ENCODE measurements at places on chromosomes 7 and 10.

GRCh38 chr7:40833888-40834234 lies 699.1 kb downstream of the SUGCT start:
- DNase-seq: no peak

DNA sequence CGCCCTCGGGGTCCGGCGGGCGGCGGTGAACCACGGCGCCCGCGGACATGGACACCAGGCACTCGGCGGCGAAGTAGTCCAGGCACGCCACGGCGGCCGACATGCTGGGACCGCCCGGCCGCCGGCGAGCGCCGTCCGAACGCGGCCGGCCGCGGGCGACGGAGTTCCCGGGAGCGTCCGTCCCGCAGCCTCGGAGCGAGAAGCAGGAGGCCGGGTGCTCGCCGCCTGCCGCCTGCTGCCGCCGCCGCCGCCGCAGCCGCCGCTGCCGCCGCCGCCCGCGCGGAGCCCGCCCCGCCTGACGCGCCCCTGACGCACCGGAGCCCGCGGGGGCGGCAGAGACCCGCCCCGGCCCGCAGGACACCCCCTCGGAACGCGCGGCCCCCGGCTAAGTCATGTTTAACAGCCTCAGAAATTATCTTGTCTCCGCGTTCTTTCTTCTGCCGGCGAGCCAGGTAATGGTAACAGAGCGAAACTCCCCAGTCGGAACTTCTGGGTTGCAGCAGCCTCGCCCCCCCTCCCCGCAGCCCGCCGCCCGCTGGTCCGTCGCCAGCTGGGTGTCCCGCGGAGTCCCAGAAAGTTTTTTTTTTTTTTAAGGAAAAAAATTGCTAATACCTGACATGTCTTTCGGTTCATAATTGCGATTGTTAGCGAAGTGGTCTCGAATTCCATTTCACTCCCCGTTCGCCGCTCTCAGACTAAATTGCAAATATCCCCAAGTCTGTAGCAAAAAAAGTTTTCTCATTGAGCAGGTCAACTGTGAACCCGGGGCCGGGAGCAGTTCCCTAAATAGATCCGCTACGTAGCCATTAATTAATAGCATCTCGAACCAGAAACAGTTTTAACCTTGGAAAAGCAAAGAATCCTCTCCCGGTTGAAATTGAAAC lies at the start of gene KLF14:
Gene KLF14, minus strand, starts transcription at position 277 of the 884 bp plus-strand sequence. Its CDS starts 174 bp downstream, at position 103.
- DNase-seq: no peak

- no peak for DNase-seq
Measured at GRCh38 chr7:75626954-75627353, 111.8 kb downstream of the HIP1 start.

GRCh38 chr7:11332865-11333228 lies 359.2 kb downstream of the PHF14 start:
- DNase-seq: no peak

DNA sequence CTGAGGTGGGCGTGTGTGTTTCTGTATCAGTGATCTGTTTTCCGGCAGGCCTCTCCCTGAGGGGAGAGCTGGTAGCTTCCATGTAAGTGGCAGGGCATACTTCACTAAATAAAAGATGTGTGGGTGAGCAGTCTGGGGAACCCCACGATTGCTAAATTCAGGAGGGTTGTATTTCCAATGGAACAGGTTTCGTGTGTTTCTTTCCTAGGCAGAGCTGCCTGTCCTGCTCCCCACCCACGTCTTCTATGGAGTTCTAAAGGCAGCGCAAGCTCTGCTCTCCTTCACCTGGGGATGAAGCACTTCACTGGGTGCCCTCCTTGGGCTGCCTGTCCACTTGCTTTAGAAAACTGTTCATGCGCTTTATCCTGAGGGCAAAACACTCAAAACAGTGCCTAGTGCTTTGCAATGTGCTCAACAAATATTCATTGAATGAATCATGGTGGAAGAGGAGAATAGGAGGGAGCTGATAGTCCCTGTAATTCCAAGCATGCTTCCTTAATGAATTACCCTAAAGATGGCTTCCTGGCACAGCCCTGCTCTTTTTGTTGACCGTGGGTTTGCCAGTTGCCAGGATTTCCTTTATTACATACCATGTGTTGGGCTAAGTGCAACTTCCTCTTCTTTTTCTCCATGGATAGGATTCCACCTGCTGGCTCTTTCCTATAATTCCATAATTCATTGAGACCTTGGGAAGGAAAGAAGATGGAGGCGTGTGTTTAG lies 50.6 kb upstream of the SRPK2 start:
- peak; percentile 84 for DNase-seq

DNA sequence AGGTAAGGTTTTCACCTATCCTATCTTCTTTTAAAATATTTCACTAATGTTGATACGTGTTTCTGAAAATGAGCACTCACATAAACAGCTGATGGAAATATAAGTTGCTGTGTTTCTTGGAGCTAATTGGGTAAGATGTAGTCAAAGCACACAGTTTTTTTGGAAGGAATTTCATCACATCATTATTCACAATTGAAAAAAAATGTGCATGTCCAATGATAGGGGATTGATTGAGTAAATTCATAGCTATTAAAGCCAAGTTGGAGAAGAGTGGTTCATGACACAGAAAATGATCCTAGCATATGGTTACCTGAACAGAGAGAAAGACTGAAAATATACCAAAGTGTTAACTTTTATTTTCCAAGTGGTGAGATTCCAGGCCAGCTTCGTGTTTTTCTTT lies 29.6 kb downstream of the GLI3 start:
- DNase-seq: no peak

GRCh38 chr10:35928748-35929147 lies 286.7 kb upstream of the FZD8 start:
- DNase-seq: no peak

GRCh38 chr7:23026164-23026563 lies 12.2 kb upstream of the HYCC1 start:
- DNase-seq: no peak

DNA sequence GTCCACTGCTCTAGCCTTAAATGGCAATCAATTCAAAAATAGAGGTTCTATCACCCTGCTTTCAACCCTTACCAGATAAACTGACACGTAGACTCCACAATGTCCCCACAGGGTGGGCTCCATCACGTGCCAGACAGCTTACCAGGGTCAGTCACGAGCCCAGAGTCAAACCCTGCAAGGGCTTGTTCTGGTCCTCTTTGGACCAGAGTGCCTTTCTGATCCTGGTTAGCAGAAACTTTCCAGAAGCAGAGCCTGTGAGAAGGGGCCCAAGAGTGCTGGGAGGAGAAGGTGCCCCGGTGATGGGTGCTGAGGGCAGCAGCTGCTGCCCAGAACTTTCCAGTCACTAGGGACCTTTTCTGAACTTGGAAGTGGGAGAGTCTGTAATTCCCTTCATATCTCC lies 354 bp upstream of the GIMAP5 start:
- DNase-seq: no peak

GRCh38 chr10:120514035-120514620 lies 57.1 kb downstream of the PLPP4 start:
- no peak for DNase-seq

DNA sequence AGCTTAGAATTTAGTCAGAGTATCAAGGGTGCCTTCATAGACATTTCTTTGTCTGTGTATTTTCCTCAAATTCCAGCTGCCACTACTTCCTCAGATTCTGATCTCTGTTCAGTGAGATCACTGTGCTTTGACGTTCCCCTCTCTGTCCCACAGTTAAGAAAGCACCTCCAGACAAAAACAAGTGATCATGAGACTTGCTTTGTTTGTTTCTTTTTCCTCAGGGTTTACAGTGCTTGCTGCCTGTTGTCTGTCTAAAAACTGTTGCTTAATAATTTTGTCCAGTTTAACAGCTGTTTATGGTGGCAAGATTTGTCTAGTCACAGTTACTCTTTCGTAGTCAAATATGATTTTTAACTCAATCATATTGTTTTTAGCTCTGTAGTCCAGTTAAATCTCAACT lies 29.1 kb downstream of the TRUB1 start:
- no peak for DNase-seq

DNA sequence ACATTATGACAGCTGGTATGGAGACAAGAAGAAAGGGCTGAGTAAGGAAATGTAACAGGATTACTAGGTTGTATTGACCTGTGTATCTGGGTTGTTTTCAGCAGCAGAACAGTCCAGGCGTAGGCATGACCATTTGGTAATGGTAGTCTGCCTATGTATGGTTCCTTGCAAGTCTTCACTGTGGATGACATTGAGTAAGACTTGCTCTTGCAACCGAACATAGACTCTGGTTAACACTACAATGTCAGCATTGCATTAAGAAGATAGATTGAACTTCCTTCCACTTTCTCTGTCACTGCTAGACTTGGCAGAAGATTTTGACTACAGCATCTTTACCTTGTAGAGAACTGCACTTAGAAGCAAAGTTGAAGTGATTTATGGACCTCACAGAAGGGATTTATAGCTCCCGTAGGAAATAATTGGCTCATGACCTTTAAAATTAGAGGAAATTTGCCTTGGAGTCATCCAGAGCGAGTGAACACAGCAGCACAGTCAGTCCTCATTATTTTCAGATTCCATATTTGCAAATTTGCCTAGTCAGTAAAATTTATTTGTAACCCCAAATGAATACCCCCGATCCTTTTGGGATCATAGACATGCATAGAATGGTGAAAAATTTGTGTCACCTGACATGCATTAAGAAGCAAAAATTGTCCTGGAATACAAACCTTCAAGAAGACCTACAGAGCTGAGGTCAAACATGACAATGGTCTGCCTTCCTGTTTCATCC lies 79.6 kb upstream of the STRIP2 start:
- DNase-seq: no peak

DNA sequence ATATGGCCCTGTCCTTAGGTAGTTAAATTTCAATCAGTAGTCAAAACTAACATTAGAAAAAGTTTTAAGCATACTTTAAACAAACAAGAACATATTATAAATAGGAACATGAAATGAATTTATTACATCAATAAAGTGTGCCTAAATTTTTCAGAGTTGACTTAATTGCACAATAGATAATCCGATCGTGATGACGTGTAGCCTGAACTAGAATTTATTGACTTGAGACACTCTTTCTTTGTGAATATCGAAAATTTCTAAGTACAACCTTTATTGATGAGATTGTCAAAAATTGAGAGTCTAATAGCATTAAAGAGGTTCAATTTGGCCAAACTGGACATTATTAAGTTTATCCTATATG lies 56.0 kb downstream of the CALD1 start:
- DNase-seq: no peak

DNA sequence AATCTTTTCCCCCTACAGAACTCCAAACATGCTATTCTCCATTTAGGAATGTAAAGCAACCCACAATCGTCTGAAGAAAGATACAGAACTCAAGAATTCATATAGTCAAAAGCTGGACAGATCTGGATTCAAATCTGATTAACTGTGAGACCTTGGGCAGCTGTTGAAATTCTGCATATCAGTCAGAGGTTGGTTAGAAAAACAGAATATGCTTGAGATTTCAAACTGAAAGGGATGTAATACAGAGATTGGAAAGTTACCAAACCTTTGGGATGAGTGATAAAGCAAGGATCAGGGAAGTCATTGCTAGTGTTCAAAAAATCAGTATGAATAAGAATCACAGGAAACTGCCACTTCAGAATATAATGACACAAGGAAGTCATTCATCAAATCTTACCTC lies 406.6 kb downstream of the HTR7 start:
- no peak for DNase-seq

- DNase-seq: no peak
Measured at GRCh38 chr10:119166564-119166963, 1.1 kb upstream of the SFXN4 start.

- DNase-seq: no peak
Measured at GRCh38 chr7:57342954-57343353, 107.0 kb upstream of the ZNF716 start.

- no peak for DNase-seq
Measured at GRCh38 chr7:139660317-139661042, 117.3 kb downstream of the HIPK2 start.

GRCh38 chr7:117791877-117792780 lies 81.1 kb downstream of the CTTNBP2 start:
- DNase-seq: no peak

DNA sequence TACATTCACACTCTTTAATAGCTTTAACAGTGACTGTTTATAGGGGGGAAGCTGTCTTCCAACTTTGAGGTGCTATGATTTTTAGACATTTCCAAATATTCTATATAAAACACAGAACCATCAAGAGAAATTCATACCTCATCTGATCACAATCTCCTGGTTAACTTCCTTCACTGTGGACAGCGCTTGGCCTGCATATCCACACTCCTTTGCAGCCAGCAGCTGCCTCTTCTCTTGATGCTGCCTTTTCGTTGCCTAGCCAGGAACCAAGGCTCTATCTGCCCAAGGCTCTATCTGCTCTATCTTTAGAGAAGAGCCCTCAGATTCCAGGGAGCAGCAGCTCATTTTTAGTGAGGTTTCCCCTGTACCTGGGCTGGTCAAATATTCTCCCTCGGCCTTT lies 252.0 kb downstream of the PTEN start:
- DNase-seq: no peak

DNA sequence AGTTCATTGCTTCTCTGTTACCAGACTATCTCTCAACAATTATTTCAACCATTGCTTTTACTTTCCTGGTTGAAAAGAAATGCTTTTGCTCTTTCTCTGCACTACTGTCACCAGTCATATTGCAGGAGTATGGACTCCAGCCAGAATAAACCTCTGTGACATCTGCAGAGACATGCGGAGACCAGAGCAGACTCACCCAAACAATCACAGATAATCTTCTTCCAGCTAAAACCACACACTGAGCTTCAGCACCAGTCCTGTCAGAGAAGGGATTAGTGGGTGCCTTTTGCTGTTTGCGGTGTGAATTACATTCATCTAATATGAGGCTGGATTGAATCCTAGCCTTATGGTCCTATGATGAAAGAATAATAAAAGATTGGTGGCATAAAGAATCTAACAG lies 258.6 kb downstream of the CNTNAP2 start:
- DNase-seq: no peak

DNA sequence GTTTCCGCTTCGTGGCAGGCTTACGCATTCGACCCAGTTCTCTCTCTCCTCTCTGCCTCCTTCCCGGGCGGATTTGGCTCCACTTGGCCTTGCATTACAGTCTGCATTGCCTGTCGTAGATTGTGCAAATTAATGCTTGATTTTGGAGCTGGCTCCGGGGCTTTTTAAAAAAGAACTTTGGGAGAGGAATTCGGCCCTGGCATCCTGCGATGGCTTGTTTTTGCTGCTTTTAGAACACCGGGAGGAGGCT lies 767 bp downstream of the EIF4EBP2 start:
- no peak for DNase-seq

DNA sequence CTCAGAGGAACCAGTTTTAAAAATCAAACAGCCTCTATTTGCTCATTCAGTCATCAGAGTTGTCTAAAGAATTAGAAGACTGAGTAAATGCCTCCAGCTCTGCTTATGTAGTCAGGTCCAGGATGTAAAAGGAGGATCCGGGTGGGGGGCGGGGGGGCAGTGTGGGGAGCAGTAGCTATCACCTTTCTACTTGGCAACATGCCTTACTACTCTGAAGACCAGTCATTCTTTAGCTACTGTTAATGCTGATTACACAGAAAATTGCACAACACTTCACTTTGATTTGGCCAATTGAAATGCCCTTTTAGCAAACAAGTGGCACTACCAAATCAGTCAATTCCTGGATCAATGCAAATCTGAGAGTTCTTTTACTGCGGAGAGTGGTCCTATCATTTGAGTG lies 164.2 kb downstream of the NXPH1 start:
- DNase-seq: no peak
